ENCODE measurements at places on chromosomes 6 and 20.

DNA sequence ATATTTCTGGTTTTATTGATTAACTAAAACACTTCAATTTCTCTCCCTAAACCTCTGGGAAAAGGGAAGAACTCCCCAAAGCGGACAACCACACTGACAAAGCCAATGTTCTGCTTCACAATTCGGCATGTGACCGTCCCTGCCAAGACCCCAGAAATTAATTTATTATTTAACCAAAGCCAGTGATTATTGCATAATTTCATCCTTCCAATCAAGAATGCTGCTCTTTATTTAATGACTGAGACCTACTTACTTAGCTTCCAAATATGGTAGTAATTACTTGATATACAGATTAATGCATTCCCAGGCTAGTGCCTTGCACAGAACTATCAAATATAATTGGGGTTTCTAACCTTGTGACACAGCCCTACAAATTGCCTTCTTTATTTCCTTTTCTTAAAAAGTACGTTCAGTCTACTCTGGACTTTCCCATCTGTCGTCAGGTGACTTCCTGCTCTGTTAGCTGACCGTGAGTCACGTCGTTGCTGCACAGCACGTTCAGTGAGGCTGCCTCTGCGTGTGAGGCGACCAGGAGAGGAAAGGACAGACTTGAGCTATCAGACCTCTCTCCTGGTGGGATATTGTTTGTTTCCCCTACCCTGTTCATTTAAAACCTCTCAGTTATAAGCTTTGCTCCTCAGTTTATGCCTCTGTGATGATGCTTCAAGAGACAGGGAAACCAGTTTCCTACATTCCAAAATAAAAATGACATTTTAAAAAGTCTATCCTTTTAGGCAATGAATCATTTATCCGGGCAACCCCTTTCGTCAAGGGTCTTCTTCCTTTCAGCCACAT, 55.7 kb upstream of the TNFAIP3 start:
- DNase-seq: peak; percentile 85

DNA sequence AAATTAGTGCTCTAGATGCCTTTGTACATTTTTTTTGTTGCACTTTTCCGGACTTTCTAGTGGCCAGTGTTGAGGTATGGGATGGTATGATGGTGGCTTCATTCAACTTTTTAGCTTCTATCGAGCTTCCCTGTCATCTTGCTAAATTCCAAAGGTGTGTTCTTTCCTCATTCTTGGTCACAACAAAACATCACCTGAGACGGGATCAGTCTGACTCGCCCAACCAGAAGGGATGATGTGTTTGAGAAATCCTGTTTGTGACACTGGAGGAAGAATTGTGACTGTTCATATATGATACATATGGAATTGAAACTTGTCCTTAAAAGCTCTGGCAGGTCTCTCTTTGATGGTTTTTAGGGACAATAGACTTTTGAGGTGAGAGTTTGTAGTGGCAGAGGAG, 33.8 kb downstream of the KCNS1 start:
- DNase-seq: no peak

DNA sequence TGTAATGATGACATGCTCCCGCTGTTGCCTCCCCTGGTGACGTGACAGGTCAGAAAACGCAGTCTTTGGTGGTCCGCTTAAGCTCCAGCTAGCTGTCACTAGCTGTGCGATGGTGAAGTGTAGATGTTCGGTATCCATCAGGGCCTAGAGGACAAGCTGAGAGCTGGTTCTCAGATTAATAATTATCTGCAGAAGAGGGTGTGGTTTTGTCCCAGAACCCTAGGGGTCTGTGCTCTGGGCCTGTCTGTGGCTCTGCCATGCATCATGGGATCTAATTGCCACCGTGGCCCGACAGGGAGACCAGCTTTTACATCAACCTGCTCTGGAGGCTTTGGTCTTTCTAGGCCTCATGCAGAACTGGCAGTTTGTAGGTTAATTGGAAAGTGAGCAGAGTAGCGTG, 34.1 kb downstream of the ERMARD start:
- DNase-seq: no peak

DNA sequence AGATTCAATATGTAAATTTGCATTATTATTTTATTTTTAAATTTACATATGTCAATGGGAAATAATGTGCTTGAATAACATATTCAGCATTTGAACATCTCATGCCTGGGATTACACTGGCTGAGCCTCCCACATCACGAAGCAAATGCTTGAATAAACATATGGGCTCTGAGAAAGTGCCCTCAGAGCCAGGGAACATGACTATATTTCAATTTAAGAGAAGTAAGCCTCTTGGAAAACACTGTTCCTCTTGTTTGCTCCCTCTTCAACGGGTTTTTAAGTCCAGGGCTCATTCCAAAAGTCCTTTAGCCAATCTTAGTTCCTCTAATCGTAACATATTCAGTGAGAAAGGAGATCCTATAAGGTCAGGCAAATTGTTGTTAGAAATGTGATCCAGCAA, 122.0 kb downstream of the GMPR start:
- no peak for DNase-seq

DNA sequence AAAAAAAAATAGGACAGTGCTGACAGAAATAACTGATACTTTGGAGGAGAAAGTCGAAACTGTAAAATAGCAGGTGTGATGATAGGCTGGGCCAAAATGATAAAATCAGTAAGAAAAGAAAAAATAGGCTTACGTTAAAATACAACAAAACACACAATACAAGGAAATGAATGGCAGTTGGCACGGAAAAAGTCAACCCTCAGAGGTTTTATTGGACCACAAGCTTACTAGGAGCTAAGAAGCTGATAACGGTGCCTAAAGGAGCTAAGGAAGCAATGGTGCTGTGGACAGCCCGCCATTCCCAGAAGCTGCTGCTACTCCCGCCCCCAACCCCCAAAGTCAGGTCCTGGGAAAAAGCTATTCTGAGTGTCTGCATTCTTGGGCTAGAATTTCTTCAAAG, 55.9 kb upstream of the RNF146 start:
- DNase-seq: no peak

- no peak for DNase-seq
Measured at GRCh38 chr20:23206995-23207394, 120.9 kb upstream of the CD93 start.

DNA sequence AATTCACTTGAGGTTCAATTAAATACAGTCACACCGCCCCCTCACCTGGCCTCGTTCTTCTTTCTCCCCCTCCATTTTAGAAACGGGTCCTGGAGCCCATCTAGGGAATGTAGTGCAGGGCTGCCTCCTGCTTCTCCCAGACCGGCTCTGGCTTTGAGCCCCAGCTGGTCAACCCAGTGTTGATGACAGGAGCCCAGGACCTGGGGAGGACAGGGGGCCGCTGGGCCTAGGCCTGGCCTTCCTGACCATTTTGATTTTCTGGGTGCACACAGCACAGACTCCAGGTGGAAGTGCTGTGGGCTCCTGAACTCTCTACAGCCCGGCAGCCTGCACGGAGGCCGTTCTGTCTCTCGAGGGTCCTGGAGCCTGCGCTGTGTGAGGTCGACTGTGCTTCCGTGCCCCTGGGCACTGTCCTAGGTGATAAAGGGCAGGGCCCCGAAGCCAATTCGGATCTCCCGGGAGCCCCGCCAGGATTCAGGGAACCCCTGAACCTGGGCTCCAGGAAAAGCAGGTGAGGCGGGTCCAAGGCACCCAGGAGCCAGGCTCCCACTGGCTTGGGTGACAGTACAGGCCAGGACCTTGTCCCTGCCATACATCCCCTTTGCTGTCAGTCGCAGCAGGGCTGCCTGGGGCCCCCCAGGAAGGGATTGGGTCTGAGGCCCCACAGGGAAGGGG, 23.3 kb downstream of the NPEPL1 start:
- DNase-seq: no peak

DNA sequence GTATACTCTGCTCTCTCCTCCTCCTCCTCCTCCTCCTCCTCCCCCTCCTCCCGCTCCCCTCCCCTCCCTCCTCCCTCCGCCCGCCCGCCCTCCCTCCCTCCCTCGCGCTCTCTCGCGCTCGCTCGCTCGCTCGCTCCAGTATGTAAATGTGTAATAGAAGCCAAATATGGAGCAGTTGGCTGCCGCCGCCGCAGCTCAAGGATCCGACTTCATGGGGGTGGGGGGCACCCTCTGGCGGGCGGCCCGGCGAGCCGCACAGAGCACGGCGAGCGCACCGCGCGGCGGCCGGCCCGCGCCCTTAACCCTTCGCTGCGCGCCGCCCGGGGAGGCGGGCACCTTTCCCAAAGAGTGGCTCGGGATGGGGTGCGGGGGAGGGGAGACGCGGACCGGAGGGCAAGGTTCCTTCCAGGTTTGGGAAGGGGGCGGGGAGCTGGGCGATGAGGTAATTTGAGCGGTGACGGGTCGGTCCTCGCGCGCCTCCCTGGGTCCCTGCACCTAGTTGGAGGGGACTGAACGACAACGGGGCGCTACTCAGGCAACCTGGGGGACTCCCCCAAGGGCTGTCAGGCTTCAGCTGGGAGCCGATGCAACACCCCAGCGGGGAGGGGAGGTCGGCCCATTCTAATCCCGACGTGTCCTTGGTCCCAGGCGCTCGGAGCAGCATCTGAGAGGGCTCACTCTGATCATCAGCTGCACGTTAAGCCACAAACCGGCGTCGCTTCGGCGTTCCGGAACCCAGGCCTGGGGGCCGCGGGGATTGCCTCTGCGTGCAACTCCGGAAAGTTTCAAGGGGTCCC, 409 bp upstream of the ATXN1 start:
- peak; percentile 84 for DNase-seq

GRCh38 chr6:98116455-98116854, 717.9 kb upstream of the POU3F2 start:
- no peak for DNase-seq

DNA sequence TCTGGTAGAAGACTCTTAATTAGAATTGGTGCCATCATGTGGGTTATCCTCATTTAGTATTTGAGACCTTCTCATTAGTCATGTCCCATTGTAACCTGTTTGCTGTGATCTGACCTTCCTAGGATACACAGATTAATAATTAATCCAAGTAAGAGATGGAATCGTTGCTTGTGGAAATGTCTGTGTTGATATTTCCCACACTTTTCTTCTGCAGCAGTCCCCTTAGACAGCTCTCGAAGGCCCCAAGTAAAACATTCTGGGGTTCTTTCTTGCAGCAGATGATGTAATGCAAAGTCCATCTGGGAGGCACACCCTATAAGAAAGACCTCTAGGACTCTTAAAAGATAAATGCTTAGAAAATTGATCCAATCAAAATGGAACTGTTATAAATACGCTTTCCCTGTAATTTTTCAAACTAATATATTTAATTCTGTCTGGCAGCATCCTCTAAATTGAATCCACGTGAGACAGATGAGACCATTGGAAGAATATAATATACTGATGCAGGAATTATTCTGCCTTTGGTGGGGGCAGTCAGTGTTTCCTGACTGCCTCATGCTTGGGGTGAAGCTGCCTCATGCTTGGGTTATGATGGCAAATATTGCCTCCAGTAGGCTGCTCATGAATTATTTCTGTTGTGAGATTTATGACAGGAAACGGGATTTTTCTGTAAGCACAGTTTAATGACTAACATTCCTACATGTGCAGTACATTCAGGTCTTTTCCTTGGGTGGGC, 54.5 kb upstream of the ARMC2 start:
- DNase-seq: no peak

GRCh38 chr20:31864521-31865400, 5.6 kb downstream of the DUSP15 start:
- DNase-seq: no peak

DNA sequence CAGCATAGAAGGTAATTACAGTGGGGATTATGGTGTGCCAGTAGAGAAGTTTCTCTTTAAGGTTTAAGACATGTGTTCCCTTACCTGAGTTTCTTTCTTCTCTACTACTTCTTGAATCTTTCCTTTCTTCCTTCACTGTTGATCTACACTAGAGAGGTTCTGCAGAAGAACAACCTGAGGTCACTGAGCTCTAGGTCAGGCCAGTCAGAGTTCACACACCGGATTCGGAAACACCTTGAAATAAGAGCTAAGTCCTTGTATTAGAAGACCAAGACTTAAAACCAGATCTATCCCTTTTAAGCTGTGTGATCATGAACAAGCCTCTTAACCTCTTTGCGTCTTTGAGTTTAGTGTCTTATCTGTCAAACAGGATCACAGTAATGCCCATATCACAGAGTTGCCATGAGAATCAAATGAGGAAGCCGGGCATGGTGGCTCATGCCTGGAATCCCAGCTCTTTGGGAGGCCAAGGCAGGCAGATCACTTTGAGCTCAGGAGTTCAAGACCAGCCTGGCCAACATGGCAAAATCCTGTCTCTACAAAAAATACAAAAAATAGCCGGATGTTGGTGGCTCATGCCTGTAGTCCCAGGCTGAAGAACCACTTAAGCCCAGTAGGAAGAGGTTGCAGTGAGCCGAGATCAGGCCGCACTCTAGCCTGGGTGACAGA, 22.0 kb upstream of the TGM3 start:
- no peak for DNase-seq

- peak; percentile 70 for DNase-seq
Measured at GRCh38 chr6:75386050-75386770, 101.6 kb upstream of the TMEM30A start.

- DNase-seq: no peak
Measured at GRCh38 chr20:60038400-60039008, 80.3 kb downstream of the CDH26 start.

DNA sequence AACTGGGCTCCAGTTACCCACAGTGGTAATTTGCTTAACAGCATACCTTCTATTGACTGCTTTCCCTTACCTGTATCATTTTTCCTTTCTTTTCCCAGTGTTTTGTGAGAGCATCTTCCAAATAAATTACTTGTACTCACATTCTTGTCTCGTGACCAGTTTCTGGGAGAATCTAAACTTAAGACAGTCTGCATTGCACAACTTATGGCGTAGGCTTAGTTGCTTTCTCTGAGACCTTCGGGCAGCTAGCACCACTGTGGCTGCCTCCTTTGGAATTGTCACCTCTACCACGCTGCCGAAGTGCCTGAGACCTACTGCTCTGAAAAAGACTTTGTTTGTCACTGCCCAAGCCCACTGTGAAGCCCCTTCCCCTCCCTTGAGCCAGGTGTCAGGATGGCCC, 188.1 kb upstream of the BMP2 start:
- peak; percentile 33 for DNase-seq

- DNase-seq: no peak
Measured at GRCh38 chr6:47952640-47953039, 158.4 kb downstream of the PTCHD4 start.

DNA sequence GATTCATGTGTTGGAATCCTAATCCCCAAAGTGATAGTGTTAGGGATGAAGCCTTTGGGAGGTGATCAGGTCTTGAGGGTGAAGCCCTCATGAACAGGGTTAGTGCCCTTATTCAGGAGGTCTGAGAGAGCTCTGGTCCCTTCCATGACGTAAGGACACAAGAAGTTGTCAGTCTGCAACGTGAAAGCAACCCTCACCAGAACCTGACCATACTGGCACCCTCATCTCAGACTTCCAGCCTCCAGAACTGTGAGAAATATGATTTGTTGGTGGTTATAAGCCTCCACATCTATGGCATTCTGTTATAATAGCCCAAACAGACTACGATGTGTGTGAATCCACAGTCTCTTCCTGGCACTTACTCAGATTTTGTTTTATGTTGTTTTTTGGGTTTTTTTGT, 90.7 kb downstream of the TRERF1 start:
- no peak for DNase-seq
